Ammon's horn (tissue), 1 donor: ENCODE measurements at places on chromosomes 12 and 14.

- DNase-seq, result no peak
These were observed 1.6 kb downstream of the LRRC43 start for GRCh38 chr12:122184517-122184916.

- DNase-seq, result peak; percentile 66
These were observed 225.5 kb downstream of the EPS8 start for GRCh38 chr12:15563663-15564062.

- DNase-seq, result no peak
These were observed 7.6 kb upstream of the UNC119B start for GRCh38 chr12:120702637-120703036.

GRCh38 chr12:72072592-72073212 is 134.1 kb downstream of the TPH2 start:
- DNase-seq, result peak; percentile 12

- peak; percentile 72 for DNase-seq
These were observed 268.6 kb downstream of the BTG1 start for GRCh38 chr12:91877022-91877421.

- no peak for DNase-seq
These were observed 19.3 kb upstream of the CDKN3 start for GRCh38 chr14:54377501-54377900.

GRCh38 chr14:92103363-92103989 is 2.9 kb downstream of the ATXN3 start:
- no peak for DNase-seq

GRCh38 chr14:74418031-74418430 is 8.0 kb downstream of the SYNDIG1L start:
- DNase-seq, result peak; percentile 40

GRCh38 chr14:54672688-54673087 is 105.8 kb downstream of the SAMD4A start:
- DNase-seq, result no peak

GRCh38 chr12:108308395-108309085 is 30.6 kb downstream of the CMKLR1 start:
- no peak for DNase-seq

GRCh38 chr14:102182936-102183619 is 43.4 kb downstream of the WDR20 start:
- DNase-seq, result no peak

- peak; percentile 43 for DNase-seq
These were observed 22.1 kb upstream of the NINJ2 start for GRCh38 chr12:685388-685787.

DNA sequence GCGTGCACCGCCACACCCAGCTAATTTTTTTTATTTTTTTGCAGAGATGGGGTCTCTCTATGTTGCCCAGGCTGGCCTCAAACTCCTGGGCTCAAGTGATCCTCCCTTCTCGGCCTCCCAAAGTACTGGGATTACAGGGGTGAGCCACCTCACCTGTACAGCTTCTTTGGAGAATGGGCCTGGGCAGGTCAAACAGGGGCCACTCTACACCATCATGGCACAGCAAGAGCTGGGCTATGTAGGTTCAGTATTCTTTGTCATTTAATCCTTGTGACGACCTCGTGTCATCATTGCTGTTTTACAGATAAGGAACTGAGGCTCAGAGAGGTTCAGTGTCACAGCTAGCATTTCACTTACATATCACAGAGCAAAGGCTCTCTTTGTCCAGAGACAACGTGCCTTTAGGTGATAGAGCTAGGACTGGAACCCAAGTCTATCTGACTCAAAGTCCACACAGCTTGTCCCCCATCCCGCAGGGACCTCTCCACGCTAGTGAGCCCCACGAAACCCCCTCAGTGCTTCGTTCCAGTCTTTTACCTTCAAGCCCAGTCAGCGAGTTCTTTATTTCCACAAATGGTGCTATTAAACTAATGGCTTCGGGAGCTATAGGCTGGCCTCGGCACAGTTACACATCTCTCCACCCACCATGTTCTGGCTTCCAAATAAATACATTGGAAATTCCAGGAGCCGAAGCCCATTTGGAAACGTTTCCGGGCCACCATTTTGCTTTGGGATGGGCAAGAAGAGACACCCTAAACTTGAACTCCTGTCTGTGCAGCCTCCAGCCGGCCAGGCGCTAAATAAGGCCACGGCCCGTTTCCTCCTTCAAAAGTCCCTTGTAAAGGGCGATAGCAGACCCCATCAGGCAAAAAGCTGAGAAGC is 660 bp upstream of the MAP1LC3B2 start:
- no peak for DNase-seq

GRCh38 chr14:82421286-82421685 is 887.6 kb upstream of the SEL1L start:
- DNase-seq, result no peak

DNA sequence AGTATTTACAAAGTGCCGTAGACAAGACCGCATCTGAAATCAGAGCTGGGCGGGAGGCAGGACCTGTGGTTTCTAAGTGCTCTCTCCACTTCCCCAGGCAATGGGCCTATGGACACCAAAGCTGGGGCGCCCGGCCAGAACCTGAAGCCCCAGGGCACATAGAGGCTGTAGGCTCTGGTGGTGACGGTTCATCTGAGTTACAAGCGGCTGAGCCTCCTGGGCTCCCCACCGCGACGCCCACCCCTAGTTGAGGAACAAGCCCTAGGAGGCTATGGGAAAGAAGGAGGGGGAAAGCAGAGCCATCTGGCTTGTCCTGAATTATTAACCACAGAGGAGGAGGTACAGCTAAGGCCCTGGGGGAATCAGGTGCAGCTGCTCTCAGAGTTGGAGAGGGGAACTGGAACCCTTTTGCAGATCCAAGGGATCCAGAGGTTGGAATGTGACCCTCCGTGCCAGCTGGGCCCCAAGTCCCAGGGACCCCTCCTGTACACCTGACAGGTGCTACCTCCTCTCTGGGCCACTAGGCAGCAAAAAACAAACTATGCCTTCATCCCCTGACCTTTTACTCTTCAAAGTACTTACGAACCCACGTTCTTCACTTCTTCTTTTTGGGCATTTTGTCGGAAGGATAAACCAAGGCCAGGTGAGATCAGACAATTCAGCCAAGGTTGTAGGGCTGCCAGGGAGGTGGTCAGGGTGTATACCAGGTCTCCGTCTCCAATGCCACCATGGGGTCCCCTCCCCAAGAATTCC is 77.2 kb downstream of the ARL6IP4 start:
- DNase-seq, result no peak

DNA sequence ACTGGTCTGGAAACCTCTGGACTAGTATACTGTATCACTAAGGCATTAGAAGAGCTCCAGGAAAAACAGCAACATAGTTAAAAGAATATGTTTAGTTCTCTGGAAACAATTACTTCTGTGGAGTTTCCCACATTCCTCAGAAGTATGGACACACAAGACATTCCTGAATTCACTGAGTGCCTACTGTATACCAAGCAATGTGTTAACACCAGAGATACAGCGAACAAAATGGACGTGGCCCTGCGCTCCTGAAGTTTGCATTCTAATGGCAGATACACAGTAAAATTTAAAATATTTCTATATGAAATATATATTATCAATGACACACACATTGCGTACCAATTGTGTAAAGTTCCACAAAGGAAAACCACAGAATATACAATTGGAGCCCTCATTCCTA is 1.1 kb downstream of the ANGEL1 start:
- DNase-seq, result no peak

DNA sequence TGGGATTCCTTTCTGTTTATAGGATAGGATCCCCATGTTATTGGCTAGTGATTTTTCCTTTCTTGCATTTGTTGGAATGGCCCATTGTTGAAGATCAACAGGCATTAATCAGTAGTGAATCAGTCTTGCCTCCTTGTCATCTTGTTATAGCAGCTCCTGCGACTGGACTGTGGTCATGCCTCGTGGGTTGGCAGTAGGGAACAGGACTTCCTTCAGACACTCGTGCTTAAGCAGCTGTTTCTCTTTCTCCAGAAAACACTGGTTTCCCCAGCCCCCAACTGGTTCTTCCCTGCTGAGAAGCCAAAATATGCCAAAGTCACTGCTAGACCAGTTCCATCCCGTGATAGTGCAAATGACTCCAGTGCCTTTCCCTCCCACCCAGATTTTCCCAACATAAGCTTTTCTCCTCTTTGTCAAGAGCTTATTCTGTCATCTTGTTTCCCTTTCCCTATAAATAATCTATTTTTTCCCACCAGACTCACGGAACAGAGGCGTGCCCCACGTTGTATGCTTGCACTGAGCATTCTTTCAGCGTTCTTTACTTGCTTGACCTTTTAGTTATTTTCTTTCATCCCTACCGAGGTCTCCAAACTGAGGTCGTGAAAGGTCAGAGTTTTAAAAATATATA is 83.5 kb downstream of the SAMD4A start:
- DNase-seq, result peak; percentile 78

DNA sequence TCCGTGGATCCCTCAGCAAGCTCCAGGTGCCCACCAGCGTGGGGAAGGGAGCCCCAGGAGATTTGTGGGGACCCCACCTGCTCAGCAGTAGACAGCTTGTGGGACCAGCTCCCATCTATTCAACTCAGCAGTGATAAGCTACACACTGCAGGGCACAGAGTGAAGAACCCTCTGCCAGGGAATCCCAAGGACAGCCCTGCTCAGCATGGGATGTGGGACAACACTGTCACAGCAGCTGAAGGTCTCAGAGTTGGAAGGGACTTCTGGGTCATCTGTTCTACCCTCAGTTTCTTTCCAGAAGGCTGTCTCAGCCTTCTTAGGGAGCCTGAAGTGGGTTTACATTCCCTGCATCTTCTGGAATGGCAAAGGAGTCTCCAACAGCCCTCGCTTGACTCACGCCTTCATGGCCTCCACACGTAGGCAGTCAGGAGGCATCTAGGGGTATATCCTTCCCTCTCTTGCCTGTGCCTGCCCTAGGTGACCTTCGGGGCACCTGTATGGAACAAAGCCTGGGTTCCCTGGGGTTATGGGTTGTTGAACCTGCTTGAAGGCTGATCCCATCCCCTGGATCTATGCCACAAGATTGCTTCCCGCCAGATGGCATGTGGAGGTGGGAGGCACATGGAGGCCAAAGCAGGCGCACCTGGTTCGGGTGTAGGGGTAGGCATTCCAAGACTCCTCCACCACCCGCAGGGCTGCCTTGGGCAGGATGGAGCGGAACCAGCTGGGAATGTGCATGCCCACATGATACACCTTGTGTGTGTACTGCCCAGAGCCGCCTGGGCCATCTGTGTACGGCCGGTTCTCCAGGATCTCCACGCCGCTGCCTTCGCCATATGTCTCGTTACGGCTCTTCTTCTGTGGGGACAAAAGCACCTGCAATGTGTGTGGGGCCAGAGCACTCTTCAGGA is 33.0 kb downstream of the ARL6IP4 start:
- DNase-seq, result no peak

- peak; percentile 72 for DNase-seq
These were observed 101.9 kb downstream of the SLC8A3 start for GRCh38 chr14:70086685-70087379.

DNA sequence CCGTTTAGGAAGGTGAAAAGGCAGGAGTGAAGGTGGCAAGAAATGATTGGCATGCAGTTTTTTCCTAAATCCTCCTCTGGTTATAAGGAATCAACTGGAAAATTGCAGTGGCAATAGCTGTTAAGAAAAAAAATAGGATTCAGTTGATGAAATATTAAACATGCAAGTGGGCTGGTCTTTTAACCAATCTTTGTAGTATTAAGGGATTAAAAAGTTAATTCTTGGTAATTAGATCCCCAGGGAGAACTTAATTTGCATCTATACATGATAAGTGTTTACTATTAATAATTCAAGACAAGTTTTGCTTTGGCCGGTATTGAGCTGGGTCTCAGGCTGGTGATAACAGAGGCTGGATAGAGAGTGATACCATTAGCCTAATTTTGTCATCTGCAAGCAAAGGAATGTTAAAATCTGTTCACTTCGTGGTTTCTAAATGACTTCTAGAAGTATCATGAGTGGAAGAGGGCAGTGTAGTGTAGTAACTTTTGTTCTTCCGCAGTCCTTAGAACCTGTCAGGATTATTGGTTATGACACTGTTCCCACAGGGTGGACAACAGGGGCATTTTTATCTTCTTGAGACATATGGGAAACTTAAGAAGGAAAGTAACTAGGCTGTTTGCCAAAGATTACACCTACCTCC is 118.5 kb downstream of the PRKCH start:
- no peak for DNase-seq

GRCh38 chr14:101055106-101055662 is 151.7 kb upstream of the RTL1 start:
- no peak for DNase-seq

DNA sequence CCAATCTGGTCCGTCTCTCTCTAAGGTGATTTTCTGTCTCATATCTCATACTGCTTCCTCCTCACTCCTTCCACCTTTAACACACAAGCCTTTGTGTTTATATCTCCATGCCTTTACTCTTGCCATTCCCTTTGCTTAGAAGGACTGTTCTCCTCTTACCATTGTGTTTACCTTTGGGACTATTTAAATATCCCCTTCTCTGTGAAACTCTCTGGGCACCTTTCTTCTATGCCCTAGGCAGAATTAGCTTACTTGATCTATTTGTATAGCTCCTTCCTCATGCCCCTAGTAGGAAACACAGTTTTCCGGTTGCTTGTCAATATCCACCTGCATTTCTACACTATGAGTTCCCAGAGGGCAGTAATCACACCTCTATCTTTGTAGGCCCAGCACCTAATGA is 3.9 kb upstream of the AMHR2 start:
- no peak for DNase-seq

DNA sequence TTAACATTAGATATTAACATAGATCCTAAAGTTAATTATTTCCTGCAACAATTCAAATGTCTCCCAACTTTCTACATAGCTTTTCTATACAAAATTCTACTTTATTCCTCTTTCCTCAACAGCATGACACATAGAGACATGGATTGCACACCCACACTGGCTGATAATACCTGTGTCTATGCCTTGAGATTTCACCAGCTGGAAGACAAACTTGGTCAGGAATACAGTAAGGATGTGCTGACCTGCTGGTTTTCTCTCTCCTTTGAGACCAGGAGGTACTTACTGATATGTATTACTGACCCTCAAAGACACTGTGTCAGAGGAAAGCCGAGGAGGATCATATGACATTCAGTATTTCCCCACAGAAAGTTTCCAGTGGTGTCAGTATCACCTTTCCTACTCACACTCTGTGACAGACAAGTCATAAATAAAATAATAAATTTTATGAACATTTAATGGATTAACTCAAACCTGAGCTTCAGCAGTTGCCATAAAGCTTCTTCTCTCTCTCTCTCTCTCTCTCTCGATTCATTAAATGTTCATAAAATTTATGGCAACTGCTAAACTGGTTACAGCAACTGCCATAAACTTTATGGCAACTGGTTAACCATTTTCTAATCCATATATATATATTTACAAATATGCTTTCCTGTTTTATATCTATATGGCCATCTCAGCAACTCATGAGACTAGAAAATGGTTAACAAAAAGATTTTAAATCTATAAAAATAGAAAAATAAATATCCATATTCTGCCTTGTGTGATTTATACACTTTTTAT is 22.7 kb downstream of the EIF2S3B start:
- DNase-seq, result no peak

GRCh38 chr12:133037207-133038005 is at the start of gene ZNF84:
Gene ZNF84 (plus strand): TSS chr12:133037509. CDS start chr12:133041468, 3,959 bp downstream.
- peak; percentile 96 for DNase-seq

GRCh38 chr12:132084621-132085290 is 59.4 kb downstream of the DDX51 start:
- peak; percentile 25 for DNase-seq
